Forelimb muscle (tissue), 1 donor: ENCODE measurements at places on chromosomes 1 and 21.

DNA sequence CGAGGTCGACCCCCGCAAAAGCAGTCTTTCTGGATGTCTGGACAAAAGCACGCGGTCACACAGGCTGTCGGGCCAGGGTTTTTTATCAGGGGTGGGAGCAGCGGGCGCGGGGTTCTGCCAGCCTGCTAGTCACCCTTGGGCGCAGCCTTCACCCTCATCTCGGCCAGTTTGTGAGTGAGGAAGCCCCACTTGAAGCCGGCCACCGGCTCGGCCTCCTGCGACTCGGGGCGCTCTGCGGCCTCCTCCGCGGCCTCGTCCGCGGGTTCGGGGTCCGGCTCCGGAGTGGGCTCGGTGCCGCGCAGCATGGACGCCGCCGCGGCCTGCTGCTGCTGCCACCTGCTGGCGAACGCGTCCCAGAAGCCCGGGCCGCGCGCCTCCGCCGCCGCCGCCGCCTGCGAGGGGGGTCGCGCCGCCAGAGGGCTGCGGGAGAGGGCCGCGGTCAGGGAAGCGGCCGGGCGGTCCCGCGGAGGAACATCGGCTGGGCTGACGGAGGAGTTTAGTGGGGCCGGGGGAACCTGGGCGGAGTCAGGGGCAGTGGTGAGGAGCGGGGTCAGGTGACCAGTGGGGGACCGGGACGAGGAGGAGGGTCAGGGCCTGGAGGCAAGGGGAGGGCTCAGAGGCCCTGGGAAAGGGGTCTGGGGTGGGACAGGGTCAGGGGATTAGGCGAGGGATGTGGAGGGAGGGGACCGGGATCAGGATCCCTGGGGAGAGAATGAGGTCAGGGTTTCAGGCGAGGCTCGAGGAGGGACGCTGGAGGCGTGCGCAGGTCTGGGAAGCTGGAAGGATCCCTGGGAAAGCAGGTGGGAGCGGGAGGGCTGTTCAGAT, 4.5 kb downstream of the C1orf232 start:
- DNase-seq = no peak

DNA sequence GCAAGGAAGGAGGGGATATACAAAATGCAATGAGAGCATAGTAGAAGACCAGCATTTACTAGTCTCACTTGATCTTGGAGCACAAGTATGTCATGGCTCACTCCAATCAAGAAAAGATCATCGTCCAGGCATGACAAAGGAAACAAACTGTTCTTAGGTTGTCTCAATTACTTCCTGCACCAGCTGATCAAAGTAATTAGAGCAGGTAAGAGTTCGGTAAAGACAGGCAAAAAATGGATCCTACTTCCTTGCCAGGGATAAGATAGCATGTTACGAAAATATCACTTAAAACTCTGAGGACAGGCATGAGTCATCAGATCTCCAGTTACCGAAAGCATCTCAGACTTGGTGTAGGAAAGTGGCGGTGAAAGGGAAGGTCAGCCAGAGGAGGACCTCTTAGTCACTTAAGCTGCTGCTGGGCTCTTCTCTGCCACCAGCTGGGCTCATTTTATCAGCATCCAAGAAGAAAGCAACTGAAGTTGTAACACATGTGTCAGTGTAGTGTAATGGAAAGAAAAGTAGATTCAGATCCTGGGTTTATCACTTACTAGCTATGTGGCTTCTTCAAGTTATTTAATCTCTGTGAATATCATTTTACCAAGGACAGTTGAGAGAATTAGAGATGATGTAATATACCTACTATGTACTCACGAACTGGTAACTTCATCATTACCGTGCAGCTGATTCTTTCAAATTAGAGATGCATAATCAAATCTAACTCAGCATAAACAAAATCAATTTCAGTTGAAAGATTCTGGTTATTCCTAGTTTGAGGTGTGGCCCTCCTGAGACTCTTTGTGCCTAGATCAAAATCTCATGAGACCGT, 46.8 kb downstream of the XCL1 start:
- no peak for DNase-seq

DNA sequence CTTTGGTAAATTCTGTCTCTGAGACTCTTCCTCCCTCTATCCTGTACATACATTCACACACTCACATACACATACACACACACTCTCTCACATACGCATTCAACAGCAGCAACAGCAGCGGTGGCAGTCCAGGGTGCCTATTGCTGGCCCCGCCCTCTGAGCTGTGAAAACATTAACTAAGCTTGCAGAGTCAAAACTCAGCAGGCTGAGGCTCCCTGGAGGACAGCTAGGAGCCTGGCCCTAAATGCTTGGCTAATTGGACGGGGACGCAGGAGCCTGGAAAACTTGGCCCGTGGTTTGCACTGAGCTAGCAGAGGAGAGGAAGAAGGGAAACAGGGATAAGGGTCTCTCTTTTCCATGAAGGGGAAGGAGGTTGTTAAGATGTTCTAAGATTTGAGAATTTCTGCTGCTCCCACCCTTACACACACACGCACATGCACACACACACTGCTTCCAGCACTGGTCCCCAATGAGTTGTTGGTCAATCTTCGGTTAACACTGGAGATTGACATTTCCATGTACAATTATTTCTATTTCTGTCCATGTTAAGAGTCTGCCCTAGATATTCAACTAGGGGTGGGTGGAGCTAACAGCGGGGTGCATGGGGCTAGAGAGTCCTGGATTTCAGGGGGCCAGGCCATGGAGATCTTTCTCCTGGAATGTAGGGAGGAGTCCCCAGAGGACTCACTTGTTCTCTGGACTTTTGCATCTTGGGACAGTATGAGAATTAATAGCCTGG, 94.2 kb downstream of the PLXNA2 start:
- DNase-seq = no peak

DNA sequence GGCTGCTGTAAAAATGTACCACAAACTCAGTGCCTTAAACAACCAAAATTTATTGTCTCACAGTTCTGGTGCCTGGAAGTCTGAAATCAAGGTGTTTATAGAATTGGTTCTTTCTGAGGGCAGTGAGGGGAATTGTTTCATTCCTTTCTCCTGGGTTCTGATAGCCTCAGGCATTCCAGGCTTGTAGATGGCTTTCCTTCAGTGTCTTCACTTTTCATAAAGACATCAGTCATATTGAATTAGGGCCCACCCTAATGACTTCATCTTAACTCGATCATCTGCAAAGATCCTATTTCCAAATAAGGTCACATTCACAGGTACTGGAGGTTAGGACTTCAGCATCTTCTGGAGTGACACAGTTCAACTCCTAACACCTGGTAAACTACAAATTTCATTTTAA, 15.0 kb downstream of the CDKN2C start:
- DNase-seq = no peak

DNA sequence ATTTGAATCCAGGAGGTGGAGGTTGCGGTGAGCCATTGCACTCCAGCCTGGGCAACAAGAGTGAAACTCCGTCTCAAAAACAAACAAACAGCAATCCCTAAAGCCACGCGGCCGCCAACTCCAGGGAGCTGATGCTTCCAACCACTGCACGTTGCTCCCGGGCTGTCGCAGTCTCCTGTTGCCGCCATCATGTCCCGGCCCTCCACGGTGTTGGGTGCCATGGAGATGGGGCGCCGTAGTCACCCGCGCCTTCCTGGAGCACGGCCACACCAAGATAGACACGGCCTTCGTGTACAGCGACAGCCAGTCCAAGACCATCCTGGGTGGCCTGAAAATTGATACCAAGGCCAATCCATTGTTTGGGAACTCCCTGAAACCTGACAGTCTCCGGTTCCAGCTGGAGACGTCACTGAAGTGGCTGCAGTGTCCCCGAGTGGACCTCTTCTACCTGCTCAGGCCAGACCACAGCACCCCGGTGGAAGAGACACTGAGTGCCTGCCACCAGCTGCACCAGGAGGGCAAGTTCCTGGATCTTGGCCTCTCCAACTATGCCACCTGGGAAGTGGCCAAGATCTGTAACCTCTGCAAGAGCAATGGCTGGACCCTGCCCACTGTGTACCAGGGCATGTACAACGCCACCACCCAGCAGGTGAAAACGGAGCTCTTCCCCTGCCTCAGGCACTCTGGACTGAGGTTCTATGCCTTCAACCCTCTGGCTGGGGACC, 32.6 kb downstream of the SLC16A1 start:
- DNase-seq = no peak

GRCh38 chr21:38082936-38083485, 166.8 kb upstream of the KCNJ6 start:
- no peak for DNase-seq

GRCh38 chr1:6103111-6103853, 57.6 kb downstream of the KCNAB2 start:
- DNase-seq = no peak

- no peak for DNase-seq
Observed at GRCh38 chr1:214604523-214604922, 1.5 kb downstream of the CENPF start.

- DNase-seq = no peak
Observed at GRCh38 chr1:154880671-154881070, 10.6 kb upstream of the KCNN3 start.

DNA sequence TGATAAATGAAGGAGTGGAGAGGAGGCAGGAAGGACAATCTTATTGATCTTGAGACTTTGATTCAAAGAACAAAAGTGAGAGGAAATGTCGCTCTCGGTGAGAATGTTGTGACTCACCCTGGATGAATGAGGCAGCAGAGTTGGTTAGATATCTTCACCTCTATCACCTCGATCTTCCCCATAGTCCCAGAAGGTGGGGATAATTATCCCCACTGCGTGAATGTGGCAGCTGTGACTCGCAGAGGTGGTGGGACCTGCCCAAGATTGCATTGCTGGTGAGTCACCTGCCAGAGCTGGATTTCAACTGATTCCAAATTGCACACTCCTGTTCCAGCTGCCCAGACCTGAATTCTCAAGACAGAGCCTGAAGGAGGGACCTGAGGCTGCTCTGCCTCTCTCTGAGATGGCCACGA, 105.0 kb downstream of the MATN1 start:
- DNase-seq = no peak

DNA sequence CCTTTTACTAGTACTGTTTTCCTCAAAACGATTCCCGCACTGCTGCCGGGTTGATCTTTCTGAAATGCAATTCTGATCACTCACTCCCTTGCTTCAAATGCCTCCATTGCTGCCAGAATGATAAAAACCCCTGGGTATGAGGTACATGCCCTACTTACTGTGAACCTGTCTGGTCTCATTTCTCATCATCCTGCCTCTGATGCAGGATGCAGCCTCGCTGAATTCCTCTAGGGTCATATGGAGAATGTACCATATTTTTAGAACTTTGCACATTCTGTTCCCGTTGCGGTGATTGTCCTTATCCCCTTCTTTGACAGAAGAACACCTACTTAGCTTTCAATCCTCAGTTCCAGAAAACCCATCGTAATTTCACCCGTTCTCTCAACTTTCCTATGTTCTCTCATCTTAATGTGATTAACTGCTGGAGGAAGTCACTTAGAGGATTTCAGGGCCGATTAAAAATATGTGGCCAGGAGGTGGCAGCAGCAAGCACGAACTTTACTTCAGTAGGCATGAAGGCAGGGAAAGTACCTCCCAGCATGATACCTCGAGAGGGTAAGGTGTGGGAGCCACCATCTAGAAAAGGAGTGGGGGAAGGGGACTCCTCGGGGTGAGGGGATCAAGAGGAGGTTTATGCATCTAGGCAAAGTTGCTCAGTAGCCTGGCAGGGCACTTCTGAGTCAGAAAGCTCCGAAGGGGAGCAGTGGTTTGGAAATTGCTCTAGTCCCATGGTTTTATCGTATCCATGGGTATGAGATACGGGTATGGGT, 361.5 kb upstream of the ZP4 start:
- no peak for DNase-seq

DNA sequence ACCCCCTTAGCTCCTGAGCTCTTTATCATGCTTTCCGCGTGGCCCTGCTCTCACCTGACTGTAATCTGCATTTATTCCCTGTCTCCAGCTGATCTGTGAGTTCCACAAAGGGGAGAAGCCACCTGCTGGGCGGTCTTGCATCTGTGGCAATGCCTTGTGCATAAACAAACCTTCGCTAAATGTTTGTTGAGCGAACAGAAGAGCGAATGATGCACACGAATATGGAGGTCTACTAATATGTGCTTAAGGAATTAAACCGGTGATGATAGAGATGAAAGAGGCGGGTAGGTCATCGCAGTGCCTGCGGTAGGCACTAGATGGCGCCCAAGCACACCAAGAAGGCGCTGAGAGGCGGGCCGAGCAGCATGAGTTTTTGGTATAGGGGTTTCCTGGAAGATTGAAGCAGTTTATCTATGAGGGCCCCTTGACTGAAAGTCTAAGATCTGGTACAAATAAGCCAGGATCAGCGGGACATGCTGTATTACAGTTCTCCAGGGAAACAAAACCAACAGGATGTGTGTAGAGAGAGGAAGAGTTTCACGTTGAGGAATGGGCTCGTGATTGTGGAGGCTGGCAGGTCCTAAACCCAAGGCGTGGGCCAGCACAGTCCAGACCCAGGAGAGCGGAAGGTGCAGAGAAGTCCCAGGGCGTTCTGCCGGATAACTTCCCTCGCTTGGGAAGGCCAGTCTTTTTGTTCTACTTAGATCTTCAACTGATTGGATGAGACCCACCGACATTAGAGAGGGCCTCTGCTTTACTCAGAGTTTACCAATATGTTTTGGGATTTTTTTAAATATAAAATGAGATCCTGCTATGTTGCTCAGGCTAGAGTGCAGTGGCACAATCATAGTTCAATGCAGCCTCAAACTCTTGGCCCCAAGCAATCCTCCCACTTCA, 34.7 kb downstream of the TOMM20 start:
- no peak for DNase-seq

DNA sequence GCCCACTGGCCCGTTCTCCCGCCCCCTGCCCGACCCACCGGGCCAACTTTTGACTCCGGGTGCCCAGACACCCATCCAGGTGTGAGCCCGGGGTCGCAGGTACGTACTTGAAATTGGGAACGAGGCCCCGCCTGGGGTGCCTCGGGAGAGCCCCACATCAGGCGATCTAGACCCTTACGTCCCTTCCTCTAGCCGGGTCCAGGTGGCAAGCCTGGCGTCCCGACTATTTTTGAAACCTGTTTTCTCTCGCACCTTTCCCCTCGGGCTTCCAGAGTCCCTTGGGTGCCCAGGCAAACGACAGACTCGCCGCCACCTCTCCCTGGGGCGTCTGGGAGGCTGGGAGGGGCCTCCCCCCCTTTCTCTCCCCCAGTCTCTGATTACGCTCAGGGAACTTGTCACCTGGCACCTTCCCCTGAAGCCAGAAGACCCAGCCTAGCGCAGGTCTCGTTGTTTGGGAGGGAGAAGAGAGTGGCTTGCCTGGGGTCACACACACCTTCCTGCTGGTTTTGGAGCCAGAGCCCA, 898 bp downstream of the LDLRAP1 start:
- no peak for DNase-seq

GRCh38 chr1:201718346-201719202, 110.4 kb upstream of the IPO9 start:
- no peak for DNase-seq

- no peak for DNase-seq
Observed at GRCh38 chr21:41162096-41162495, 5.9 kb upstream of the BACE2 start.

DNA sequence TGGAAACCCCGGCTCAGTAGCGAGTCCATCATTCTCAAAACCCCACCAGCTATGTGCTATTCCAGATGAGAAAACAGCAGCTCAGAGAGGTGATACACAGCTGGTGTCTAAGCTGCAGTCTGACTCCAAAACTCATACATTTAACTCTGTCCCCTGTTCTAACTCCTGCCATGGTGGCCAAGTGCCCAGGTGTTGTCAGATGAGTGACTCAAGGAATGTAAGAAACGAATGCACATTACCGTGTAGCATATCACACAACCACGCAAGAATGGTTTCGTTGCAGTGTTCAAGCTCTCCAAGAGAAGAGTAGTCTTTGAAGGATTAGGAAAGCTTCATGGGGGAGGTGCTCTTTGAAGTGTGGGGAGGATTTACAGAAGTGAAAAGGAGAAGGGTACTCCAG, 4.7 kb upstream of the XKR8 start:
- no peak for DNase-seq
